Hypothalamus (tissue), 51 donors: ENCODE measurements at places on chromosomes 2 and 18.
A peak's percentile ranks its signal among the peaks of the same experiment; 100 is the strongest.

DNA sequence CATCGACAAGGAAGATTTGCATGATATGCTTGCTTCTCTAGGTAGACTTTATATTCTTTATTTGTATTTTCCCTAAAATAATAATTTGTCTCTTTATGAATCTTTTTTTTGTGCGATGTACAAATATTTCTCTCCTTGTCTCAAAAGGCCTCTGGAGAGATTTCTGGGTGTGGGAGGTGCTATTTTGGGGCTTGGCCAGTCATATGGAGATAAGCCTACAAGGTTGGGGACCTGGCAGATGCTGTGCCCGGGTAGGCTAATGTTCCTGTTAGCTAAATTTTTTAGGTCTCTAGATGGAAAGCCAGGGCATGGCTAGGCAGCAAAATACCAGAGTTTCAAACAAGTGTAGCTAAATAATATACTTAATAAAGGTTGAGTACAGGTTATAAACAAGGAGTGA, 11.1 kb downstream of the MYL12B start:
- DNase-seq, result no peak

GRCh38 chr2:136331226-136331625, 213.3 kb upstream of the CXCR4 start:
- no peak for DNase-seq

DNA sequence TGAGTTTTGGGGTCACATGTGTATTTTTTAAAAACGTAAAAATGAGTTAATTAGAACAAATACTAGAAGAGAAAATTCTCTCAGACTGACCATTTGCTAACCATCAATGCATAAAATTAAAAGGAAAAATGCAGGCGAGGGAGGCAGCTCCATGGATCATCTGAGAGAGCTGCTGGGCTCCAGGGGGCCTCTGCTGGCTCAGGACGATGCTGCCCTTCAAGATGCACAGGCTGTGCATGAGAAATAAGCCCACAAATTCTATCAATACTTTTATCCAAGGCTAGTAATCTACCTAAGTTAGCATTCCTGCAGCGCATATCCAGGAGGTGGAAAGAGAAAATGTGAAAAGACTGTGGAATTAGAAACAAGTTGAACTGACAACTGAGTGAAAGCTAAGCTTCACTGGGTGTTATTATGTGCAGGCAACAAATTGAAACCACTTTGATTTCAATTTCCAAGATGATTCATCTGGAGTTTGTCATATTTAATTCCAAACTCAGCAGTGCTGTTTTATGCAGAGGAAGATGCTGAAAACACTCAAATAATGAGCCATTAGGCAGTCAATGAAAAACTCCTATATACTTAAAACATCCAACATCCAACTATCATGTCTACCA, 261.1 kb downstream of the NBAS start:
- DNase-seq, result no peak

GRCh38 chr2:171318463-171318934, 115.3 kb downstream of the METTL8 start:
- DNase-seq, result peak; percentile 67

DNA sequence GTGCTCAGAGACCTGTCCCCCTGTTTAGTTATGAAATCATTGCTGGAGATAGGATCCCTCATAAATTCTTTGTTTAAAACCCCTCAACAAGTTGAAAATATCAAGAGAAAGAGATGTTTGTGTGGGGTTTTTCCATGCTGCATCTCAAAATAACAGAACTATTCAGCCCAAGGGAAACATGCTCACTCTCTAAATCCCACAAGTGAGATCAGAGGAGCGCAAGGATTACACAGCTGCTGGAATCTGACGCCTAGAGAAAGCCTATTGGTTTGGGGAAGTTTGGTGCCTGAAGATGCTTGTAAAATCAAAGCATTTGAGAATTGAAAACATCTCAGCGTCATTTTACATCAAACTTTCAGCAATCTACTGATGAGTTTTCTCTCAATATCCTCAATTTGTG, 7.9 kb downstream of the FSHR start:
- DNase-seq, result no peak

GRCh38 chr18:79763407-79763806, 34.3 kb upstream of the KCNG2 start:
- DNase-seq, result no peak

- no peak for DNase-seq
Observed at GRCh38 chr2:177053038-177053437, 159.6 kb upstream of the HNRNPA3 start.

- no peak for DNase-seq
Observed at GRCh38 chr2:134934641-134935040, 16.0 kb downstream of the CCNT2 start.

GRCh38 chr2:46943881-46944798, 28.5 kb upstream of the MCFD2 start:
- no peak for DNase-seq

- DNase-seq, result no peak
Observed at GRCh38 chr2:111896576-111896975, 1.8 kb upstream of the MERTK start.

- no peak for DNase-seq
Observed at GRCh38 chr2:203625701-203626100, 80.7 kb upstream of the CD28 start.

- no peak for DNase-seq
Observed at GRCh38 chr2:41871080-41871479, 176.7 kb upstream of the PKDCC start.

DNA sequence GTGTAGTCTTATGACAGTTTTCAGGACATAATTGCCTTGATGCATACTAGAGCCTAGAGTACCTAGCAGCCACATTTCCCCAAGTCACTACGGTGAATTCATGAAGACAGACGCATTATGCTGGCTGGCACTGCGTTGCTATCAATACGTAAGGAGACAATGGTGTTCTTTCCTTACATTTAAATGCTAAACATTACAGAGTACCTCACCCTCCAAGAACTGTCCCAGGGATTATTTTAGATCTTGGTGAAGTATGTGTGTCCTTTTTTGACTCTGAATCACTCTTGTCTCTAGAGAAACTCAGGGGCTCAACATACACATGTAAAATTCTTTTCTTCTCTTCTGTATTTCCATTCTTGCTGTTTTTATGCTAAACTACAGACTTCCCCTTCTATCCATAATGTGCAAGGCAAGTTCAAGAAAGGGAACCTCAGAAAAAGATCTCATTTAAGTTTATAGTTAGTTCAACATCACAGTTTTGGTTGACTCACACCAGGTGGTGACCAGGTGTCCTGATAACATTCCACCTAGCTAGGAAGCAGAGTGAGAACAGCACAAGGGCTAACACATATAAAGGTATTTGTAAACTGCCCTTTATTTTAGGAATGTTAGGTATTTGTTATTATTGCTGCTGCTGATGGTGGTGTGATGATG, 212.4 kb upstream of the HNRNPA3 start:
- no peak for DNase-seq

DNA sequence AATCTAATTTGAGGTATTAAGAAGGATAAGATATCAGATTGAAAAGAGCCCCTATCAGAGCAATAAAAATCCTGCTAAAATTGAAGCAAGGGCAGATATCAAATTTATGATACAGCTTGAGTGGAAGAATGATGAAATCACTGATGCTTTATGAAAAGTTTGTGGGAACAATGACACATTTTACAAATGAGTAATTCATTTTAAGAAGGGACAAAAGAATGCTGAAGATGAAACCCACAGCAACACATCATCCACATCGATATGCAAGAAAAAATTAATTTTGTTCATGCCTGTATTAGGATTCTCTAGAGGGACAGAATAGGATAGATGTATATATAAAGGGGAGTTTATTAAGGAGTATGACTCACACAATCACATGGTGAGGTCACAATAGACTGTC, 355.6 kb upstream of the GYPC start:
- DNase-seq, result no peak

DNA sequence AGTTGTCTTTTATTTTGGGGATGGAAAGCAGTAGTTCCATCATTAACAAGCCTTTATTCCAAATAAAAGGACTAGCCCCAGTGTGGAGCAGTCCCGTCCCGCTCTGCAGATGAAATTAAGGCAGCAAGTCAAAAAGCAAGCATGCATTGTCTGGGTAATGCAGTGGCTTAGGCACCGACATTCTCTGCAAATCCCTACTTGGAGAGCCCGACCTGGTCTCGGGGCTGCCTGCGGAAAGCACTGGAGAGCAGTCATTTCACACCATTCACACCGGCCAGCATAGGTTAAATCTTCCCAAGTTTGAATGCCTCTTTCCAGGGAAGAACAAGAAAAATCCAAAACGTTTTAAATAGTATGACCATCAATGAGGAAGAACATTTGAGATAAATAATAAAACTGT, 24.4 kb upstream of the RAB12 start:
- DNase-seq, result no peak

DNA sequence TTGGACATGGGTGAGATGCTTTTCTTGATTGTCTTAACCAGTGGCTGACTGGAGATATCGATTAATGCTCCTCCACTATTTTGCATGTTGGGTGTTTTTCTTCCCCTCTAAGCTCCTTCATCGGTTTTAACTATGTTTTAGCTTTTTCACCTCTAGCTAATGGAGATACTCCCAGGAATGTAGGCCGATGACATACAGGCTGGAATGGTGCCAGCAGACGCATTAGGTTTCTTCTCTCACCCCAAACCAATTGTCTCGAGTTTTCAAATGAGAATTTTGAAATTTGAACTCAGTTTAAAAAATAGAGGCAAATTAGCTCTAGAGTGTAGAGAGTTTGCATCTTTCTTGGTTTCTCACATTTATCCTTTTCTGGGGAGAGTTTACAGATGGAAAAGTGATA, 247.6 kb downstream of the RPRM start:
- DNase-seq, result no peak

DNA sequence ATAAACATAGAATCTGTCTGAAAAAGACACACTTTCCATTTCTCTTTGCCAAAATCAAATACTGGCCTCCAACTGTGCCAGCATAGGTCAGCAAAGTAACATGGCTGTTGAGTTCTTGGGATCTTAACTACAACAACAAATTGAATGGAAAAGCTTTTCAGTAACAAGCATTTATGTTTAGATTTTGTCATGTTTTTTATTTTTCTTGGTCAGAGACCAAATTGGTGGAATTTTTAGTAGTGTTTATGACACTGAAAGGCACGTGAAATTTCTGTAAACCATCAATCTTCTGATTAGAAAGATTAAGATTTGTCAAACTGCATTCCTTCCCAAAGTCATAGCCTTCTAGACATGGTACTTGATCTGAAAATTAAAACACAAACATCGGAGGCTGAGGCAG, 77.6 kb downstream of the PDE1A start:
- no peak for DNase-seq

DNA sequence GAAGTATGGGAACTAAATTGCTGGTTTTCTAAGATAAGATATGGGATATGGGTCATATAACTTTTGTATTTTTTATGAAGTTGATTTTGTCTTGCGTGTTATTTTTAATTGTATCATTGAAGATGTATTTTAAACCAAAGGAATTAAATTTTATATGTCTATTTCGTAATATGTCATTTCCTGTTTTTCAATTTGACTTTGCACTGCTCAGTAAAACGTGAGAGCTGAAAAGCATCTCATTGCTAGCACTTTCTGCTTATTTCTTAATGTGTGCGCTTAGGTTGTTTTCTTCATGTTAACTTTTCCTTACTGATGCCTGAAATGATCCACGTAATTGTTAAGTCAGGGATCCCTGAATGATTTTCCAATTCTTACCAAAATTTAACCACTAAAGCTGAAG, 41.2 kb upstream of the KLF11 start:
- no peak for DNase-seq

- DNase-seq, result no peak
Observed at GRCh38 chr18:44840058-44840790, 159.5 kb downstream of the SETBP1 start.

GRCh38 chr2:210170196-210170445, 1.1 kb downstream of the KANSL1L start:
- no peak for DNase-seq

GRCh38 chr2:153971250-153971649, 99.5 kb downstream of the GALNT13 start:
- no peak for DNase-seq

- no peak for DNase-seq
Observed at GRCh38 chr2:97646977-97647376, 1.1 kb downstream of the COX5B start.

- no peak for DNase-seq
Observed at GRCh38 chr18:47981320-47981719, 50.9 kb upstream of the SMAD2 start.

- no peak for DNase-seq
Observed at GRCh38 chr2:65638443-65638842, 206.0 kb upstream of the SPRED2 start.

DNA sequence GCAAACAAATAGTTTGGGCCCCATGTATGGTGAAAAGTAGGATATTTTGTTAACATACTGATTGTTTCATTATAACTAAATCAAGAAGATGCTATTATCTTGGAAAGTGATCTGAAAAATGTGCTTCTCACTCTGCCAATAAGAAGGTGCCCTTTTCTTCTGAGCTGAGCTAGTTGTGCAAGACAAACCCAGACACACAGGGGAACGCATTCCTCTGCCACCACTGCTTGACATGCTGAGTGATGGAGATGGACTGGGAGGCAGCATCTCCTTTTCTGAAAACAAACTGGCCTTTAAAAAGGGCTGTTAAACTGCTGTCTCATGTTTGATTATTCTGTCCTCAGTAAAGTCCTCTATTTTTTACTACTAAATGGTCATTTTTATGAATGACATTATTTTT, 1989.9 kb upstream of the CELF4 start:
- no peak for DNase-seq

DNA sequence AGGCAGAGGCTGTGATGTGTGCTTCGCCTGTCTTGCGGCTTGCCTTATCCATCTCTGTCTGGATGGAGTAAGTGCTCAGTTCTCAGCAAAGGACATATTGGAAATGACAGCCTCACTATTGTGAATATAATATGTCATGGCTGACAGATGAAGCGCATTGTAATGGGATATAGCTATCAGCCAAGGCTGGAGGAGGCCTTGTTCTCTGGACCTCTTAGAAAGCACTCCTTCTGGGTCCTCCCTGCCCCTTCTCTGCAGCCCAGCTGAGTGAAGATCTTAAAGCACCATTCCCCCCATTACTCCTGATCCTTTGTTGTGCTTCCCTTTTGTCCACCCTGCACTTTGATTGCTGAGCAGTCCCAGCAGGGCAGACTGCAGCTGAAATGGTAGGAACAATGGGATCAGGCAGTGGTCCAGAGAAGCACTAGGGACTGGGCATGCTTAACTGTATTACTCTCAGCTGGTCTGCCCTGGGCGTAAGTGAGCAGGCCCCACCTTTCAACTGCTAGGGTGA, 265.3 kb downstream of the SETBP1 start:
- no peak for DNase-seq

- DNase-seq, result no peak
Observed at GRCh38 chr2:169013628-169014026, 17.5 kb downstream of the ABCB11 start.

DNA sequence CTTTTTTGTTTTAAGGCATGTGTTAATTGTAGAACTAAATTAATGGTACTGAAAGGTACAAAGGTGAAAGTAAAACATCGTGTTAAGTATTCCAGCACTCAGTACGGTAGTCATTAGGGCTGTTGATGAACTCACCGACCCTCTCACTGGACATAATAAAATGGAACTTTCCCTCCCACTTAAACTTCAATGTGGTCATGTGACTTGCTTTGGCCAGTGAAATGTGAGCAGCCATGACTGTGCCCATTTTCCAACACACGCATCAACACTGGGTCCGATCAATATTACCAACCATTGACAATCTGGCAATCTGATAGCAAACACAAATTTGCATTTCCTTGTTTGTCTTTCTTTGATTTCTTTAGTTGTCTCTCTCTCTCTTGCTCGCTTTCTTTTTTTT, 125.1 kb downstream of the SPP2 start:
- DNase-seq, result no peak

GRCh38 chr2:190579915-190580846, 45.7 kb upstream of the NEMP2 start:
- no peak for DNase-seq
